ENCODE measurements at places on chromosomes 3 and 15.

DNA sequence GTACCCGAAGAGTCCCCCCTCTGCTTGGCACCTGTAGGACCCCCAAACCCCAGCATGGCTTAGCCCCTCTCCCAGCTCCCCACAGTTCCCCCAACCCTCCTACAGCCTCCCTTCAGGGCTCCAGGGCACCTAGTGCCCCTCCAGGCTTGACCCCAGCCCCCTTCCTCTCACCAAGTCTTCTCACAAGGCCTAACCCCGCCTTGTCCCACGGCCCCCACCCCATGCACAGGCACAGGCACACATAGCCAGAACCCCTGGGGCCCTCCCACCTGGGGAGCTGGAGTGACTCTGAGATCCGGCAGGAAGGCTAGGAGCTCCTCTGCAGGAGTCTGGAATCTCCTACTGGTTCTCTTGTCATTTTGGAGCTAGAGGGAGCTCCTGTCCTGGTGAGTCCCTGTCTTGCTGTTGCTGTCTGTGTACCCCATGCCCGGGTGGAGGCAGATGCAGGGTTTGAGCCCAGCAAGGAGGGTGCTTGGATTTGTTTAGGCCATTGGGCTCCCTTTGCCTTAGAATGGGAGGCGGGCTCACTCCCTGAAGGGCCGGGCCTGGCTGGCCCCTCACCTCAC is 39.6 kb downstream of the KLF13 start:
- no peak for DNase-seq

GRCh38 chr3:14989943-14990779 is 42.8 kb downstream of the NR2C2 start:
- DNase-seq: no peak

GRCh38 chr3:45026957-45027356 is 854 bp downstream of the CLEC3B start:
- DNase-seq: peak; percentile 32

DNA sequence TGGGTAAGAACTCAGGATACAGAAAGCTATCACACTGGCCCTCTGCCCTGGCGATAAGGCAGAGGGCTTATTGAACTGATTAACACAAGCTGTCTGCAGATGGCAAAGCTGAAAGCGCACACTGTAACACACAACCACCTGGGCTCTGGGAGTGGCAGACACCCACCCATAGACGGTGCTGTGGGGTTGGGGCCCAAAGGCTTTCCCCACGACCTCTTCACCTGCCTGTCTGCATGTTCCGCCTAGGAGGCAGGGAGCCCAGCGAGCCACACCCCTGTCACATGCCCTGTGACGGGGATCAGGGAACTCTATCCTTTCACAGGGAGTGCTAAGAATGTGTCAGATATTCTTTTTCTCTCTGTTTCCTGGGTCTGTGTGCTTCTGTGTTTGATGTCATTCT is 12.1 kb upstream of the TFG start:
- no peak for DNase-seq

DNA sequence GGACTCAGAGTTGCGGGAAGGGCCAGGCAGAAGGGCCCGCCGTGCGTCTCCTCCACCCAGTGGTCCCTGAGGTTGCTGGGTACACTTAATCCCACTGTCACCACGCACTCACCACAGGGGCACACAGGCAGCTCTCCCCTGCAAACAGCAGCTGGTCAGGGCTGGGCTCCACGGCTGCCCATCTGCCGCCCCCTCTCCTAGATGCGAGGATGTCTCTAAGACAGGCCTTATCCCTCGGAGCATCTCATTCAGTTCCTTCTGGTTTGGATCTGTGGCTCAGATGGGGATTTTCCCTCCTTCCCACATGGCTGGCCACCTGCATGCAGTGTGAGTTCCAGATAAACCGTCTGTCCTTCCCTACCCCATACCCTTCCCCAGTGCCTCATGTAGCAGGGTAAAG is 26.3 kb downstream of the MRPS11 start:
- DNase-seq: peak; percentile 72

- DNase-seq: no peak
These were observed 48.3 kb upstream of the B3GALNT1 start for GRCh38 chr3:161153480-161153879.

- DNase-seq: no peak
These were observed 70.8 kb downstream of the RAP2B start for GRCh38 chr3:153232851-153233271.

DNA sequence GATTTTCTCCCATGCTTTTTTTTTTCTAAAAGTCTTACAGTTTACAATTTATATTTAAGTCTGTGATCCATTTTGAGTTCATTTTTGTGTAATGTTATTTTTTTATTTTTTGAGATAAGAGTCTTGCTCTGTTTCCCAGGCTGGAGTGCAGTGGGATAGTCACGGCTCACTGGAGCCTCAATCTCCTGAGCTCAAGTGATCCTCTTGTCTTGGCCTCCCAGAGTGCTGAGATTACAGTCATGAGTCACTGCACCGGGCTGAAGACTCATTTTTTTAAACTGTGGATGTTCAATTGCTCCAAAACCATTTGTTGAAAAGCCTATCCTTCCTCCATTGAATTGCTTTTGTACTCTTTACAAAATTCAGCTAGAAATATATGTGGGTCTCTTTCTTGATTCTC is 19.5 kb downstream of the LNP1 start:
- no peak for DNase-seq

GRCh38 chr3:137041686-137042085 is 83.9 kb downstream of the IL20RB start:
- DNase-seq: no peak

DNA sequence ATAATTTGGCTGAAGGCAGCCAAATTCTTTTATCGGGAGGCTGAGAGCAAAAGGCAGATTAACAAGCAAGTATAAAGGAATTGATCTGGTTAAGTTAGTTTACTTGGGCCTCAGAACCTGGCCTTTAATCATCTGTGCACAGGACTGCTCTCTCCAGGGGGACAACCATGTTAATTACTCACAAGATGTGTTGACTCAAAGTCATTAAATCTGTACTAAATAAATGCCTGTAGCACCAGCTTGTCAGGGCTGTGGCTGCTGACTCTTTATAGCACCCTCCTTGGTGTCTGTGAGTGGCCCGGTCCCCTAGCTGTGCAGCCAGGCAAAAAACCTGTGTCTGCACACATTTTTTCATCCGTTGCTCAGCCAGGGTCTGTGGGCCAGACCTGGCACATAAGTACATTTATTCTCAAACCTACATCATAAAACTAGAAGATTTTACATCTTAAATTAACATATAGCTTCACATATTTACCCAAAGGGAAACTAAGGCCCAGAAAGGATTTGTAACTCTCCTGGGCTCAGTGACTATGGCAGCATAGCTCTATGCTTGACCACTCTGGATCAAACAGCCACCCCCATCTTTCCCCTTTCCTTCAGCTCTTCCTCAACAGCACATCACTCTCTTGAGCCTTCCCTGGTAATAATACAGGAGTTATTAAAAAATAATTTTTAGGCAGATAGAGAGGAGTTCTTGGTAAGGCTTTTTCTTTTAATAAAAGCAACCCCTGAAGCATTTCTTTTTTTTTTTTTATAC is 51.4 kb downstream of the NCEH1 start:
- no peak for DNase-seq

All from glutamatergic neuron (in vitro differentiated cells).